ENCODE measurements at places on chromosomes 5 and 9.

GRCh38 chr9:3758816-3759576, 233.2 kb upstream of the RFX3 start:
- peak; percentile 49 for DNase-seq

DNA sequence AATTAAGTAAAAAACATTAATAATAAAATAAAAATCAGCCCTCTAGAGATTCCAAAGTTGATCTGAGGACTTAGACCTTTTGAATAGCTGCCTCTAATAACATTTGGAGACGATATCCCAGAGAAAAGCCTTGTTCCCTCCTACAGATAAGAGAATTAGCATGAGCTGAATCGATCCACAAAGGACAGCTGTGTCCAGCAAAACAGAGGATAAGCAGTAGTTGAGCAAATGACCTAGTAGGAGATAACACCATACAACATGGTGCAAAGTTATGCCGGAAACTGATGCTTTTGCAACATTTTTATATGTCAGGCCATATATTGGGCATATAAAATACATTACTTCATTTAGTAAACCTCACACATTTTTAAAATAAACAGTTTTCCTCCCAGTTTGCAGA, 212.2 kb upstream of the PRR16 start:
- no peak for DNase-seq

DNA sequence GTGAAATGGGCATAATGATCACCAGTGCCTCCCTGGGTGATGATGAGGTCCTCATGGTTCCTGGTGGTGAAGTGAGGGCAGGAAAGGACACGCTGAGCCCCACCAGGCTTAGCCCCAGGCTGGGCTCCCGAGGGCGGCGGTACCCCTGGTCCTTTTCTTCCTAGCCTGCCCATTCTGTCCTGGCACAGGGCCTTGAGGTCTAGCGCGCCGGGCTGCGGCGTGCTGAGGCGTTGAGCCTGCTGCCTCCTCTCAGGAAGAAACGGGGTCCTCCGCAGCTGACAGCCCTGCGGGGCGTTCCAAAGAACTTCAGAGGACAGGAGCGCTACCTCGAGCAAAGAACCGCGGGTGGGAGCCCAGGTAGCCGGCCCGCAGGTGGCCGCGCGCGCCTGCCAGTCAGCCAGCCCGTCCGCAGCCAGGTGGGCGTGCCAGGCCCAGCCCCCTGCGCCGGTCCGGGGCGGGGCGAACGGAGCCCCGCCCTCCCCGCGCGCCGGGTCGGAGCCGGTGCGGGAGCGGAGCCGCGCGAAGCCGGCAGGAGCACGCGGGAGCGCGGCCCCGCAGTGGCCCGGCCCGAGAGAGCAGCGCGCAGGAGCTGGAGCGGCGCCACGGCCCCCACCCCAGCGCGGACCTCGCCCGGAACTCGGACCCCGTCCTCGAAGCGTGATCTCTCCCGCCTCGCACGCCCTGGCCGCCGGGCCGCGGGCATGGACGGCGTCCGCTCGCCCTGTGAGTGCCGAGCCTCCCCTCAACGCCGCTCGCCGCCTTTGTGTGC, at the start of gene WNK2:
Gene WNK2 (plus strand): TSS at position 477 of the 769 bp plus-strand sequence. CDS start 791 bp downstream, outside the sequence.
- DNase-seq = peak; percentile 7

GRCh38 chr9:68627104-68627503, 77.9 kb upstream of the PIP5K1B start:
- DNase-seq = no peak

- DNase-seq = no peak
Observed at GRCh38 chr9:14730461-14730898, 7.9 kb upstream of the CER1 start.

GRCh38 chr5:72093824-72094223, 13.5 kb upstream of the MAP1B start:
- DNase-seq = no peak

GRCh38 chr9:4590430-4591122, 71.5 kb upstream of the PLPP6 start:
- peak; percentile 36 for DNase-seq

- no peak for DNase-seq
Observed at GRCh38 chr9:68532131-68532530, 8.6 kb downstream of the TMEM252 start.

DNA sequence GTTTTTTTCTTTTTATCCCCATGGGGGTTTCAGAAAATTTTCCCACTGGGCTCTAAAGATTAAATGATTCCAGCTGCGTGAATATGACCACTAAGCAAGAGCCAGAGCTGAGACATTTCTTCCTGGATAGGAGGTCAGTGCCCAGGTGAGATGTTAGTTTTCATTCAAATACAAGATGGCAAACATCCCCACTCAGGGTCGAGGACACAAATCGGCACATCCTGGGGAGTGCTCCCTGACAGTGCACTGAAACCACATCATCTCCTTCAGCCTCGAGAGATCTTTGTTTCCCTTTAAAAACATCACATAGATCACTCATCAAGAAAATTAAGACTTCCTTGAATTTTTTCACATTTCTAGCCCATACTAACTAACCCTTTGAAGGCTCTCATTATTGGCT, 273.2 kb upstream of the PANK3 start:
- DNase-seq = no peak

DNA sequence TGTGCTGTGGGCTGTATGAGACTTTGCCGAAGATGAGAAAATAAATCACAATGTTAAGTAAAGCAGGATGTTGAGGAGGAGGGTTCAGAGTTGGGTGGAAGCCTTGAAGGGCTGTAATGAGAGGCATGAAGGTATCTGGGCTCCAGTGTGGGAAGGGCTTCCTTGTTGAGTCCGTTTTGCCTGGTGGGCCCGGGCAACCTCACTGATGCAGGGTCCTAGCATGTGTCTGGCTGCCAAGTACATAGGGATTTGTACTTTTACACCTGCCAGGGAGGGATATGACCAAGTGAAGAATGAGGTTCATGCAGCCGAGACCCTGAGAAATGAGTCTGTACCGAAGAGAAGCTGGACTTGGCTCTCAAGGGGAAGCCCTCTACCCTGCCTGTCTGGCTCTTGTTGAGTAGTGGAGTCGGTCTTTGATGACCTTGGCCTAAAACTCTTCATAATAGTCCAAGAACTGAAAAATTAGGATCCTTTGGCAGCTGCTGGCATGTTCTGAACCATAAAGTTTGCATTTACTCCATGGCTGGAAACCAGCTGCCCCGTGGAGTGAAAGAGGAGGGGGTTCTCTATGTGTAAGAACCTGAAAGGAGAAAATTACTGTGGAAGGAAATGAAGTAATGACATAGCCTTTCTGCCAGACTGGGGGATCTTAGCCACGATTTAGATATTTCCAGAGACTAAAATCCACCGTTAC, 59.0 kb upstream of the DPYSL3 start:
- DNase-seq = no peak

DNA sequence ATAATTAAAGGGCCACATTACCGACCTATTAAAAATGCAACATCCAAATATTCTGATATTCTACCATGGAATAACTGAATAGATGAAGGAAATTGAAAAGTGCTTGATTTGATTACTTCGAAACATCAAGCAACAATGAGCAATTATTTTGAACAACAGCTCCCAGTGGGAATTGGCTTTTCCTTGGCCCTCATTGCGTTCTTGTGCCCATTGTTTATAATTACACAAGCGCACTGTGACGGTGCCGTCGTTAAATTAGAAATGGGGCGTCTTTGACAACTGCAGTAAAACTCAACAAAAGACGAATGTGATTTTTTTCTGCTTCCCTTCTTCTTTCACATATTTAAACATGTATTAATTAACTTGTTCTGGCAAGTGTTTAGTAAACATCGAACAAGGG, 61.6 kb downstream of the CDH6 start:
- DNase-seq = no peak

- peak; percentile 69 for DNase-seq
Observed at GRCh38 chr9:115349542-115349941, 231.6 kb upstream of the TNC start.

GRCh38 chr5:139723986-139724587, 71.5 kb upstream of the PSD2 start:
- no peak for DNase-seq

- DNase-seq = no peak
Observed at GRCh38 chr5:153676406-153676805, 185.9 kb downstream of the GRIA1 start.

- no peak for DNase-seq
Observed at GRCh38 chr5:124512952-124513632, 233.3 kb downstream of the ZNF608 start.

DNA sequence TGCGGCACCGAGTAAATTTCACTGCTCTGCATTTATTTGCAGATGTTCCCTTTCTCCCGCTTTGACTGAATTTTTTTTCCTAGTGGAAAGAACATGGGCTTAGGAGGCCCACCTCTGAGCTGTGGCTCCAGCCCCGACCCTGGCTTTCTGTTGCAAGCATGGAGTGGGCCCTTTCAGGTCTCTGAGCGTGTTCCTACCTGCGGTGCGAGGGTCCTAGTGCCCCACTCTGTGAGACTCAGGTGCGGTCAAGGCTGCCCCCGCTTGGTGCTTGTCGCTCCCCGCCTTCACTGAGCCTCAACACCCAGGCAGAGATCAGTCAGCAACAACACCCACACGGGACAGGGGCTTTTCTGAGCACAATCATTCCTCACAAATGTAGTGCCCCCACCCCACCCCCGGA, 32.0 kb downstream of the SLC6A3 start:
- no peak for DNase-seq

GRCh38 chr5:94017579-94017978, 276.2 kb upstream of the POU5F2 start:
- peak; percentile 37 for DNase-seq

DNA sequence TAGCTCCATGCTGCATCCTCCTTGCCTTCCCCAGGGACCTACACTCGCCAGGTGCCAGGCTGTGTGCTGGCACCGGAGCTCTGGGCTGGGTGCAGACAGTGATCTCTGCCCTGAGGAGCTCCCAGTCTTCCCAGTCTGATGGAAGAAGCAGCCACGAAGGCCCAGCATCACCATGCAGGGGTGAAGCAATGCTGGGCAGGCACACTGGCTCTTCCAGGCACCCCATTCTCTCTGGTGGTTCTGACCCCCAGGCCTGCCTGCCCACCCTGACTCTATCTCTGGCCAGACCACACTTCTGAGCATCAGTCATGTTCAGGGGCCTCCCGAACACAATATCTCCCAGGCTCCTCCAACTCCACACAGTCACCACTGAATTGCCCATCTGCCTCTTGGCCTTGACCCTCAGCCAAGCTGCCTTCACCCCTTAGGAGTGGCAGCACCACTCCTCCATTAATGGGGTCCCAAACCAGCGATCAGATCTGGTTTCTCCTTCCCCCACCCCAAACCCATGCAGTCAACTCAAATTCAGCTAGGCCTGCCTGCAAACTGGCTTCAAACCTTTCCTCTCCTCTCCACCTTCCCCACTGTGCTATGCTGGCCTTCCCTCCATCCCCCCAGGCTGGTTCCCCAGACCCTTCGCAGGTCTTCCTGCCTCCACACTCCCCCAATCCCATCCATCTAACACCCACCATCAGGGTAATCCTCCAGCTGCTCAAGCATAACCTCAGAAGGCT, 102.7 kb upstream of the MVB12B start:
- DNase-seq = no peak

DNA sequence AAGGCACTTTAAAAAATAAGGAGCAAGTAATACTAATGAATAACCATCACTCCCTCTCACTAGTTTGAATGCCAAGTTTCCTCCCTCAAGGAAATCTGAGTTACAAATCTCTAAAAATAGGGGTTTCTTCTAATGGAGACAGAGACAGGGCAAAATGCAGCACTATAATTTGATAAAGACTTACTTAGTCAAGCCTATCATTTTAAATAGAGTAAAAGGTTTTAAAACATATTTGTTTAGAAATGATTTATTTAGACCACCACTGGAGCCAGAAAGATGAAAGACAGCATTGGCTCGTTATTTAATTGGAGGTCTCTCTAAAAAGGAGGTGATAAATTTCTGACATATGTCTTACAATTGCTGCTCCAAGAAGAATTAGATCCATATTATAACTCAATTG, 228.7 kb downstream of the TLE1 start:
- DNase-seq = no peak

DNA sequence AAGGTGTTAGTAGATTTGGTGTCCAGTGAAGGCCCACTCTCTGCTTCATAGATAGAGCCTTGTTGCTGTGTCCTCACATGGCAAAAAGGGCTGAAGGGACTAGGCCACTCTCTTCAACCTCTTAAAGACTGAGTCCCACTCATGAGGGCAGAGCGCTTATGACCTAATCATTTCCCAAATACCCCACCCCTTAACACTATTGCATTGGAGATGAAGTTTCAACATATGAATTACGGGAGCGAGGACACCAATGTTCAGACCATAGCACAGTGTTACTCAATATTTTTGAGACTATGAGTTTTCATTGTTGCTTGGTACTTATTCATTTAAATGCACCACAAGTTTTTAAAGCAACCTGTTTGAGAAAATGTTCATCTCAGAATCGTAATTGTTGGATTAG, 8.8 kb upstream of the OTULINL start:
- no peak for DNase-seq

- no peak for DNase-seq
Observed at GRCh38 chr9:84061613-84062193, 81.1 kb downstream of the RMI1 start.

- DNase-seq = no peak
Observed at GRCh38 chr5:74897049-74897448, 30.9 kb upstream of the FAM169A start.

DNA sequence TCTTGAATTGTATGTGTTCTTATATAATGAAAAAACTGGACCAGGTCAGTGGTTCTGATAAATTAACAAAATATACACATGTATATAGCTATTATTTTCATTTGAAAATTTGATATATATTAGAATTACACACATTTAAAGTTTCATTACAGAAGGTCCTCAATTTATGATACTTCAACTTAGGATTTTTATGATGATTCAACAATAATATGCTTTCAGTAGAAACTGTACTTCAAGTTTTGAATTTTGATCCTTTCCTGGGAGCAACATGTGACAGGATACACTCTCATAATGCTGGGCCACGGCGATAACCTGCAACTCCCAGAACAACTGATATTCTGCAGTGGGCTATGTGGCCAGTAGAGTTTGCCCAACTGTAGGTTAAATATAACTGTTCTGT, 344.7 kb downstream of the TAF11L14 start:
- DNase-seq = no peak

All from EH (cell line).